ENCODE measurements at places on chromosomes 6 and 20.

- no peak for DNase-seq
Measured at GRCh38 chr6:73823832-73824231, 127.8 kb downstream of the CD109 start.

- DNase-seq = no peak
Measured at GRCh38 chr6:113464536-113464935, 392.6 kb upstream of the MARCKS start.

- DNase-seq = peak; percentile 36
Measured at GRCh38 chr6:37819802-37820717, 533 bp downstream of the ZFAND3 start.

DNA sequence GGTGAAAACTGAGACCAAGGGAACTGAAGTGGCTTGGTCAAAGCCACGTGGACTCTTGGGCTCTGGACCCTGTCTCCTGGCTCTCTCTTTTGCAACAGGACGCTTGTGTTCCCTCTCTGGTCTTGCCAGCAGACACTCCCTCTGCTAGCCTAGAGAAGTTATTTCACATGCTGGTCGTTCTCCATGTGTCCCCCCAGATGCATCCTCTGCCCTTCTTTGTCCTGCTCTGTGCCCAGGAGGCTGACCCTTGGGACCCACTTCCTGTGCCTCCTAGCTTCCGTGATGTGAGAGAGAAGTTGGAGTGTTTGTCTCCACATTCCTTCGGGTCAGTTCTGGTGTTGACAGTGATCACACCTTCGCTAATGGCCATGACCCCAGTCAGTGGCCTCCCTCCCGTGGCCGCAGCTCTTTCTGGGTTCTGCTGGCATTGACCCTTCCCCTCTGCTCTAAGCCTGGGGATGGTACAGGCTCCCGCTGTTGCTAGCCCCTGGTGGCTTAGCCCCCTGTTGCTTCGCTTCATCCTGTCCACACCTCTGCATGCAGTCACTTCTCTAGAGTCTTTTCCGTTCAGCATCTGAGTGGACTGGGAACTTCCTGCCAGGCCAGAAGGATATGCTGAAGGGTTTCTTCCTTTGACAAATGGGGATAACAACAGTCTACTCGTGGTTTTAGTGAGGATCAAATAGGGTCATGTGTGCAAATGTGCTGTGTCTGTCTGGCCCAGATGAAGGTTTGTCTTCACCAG lies 70.1 kb upstream of the BMP2 start:
- DNase-seq = no peak

DNA sequence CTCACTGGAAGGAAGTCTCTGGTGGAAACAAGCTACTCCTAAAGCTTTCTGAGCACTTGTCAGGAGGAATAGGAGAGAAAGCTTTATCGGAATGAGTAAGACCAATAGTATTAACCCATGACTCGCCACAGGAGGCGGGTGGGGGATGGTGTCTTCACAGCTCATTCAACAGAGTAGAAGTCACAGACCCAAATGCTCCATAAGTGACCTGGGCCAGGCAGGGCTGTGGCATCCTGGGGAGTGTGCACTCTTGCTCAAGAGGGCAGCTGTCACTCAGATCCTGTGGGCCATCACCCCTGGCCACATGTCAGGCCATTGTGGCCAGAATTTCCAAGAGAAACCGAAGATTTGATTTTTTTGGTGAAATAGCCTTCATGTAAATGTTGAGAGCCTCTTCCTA lies 116.0 kb downstream of the SYCP2 start:
- no peak for DNase-seq

DNA sequence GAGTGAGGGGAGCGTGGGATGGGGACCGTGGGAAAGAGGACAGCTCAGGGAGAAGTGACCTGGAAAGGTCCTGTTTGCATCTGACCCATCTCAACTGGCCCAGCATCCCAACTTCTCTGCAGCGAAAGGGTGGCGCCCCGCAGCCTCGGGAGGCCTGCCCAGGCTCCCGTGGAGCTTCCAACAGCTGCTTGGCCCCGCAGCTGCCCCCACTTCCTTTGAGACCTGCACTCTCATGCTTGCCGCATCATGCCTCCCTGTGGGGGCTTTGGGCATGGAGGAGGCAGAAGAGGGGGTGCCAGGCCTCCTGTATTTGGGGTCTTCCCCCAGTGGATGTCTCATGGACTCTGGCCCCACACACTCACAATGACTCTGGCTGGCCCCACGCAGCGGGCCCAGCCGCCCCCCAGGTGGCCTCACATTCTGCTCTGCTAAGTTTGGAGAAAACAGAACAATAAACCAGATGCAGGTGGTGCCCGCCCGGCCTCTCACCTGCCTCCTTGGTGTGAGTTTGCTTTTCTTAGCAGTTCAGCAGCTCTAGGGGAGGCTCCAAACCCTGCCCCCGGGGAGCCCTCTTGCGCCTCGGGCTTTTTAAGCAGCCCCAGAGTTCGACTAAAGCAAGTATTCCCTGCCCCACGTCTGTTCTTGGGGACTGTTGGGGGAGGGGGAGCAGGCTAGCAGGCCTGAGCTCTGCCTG lies 40.7 kb downstream of the CPXM1 start:
- DNase-seq = no peak

GRCh38 chr6:106847116-106847515 lies 127.4 kb downstream of the CD24 start:
- DNase-seq = no peak

DNA sequence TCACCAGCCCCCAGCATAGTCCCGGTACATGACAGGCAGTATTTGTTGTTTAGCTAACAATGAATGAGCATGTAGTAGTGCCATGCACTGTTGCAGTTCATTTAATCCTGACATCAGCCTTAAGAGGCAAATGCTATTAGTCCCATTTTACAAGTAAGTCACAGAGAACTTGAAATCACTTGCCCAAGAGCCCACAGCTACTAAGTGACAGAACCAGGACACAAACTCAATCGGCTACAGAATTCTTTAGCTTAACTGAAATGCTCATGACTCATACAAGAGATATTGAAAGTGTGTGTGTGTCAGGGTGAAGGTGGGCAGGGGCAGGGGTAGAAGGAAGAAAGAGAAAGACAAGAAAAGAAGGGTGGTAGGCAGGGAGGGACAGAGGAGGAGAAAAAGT lies 52.7 kb downstream of the UNC5CL start:
- DNase-seq = no peak

- DNase-seq = peak; percentile 19
Measured at GRCh38 chr20:9392892-9393857, 121.2 kb upstream of the LAMP5 start.

DNA sequence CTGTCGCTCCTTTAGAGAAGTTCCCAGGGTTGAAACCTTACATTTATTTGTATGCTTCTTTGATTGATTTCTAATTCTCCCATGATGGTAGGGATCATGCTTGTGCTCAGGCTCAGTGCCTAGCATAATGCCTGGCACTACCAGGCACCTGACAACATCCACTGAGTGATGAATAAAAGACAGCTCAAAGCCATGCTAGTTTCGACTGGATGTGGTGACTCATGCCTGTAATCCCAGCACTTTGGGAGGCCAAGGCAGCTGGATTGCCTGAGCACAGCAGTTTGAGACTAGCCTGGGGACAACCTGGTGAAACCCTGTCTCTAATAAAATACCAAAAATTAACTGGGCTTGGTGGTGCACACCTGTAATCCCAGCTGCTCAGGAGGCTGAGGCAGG lies 11.6 kb upstream of the CD164 start:
- no peak for DNase-seq

GRCh38 chr6:133632906-133633305 lies 256.0 kb upstream of the TCF21 start:
- DNase-seq = no peak

- DNase-seq = no peak
Measured at GRCh38 chr6:21099338-21100314, 493.9 kb upstream of the SOX4 start.

GRCh38 chr6:52157301-52157941 lies 28.8 kb upstream of the IL17A start:
- no peak for DNase-seq

- DNase-seq = no peak
Measured at GRCh38 chr20:48339986-48340882, 487.6 kb downstream of the PREX1 start.

DNA sequence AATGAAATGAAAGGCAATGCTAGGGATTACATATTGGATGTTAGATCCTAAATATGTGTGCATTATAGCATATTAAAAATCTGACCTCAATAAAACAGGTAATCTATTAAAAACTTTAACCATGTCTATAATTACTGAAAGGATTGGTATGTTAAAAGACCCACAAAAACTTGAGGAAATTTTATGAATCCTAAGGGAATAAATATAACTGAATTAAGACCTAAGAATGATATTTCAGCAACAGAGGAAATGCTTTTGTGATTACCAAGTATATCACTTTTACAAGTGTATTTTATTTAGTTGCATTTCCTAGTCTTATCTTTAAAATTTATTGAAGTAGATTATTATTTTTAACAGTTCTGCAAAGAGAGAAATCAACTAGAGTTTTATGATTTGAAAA lies 571.5 kb downstream of the HDGFL1 start:
- no peak for DNase-seq

DNA sequence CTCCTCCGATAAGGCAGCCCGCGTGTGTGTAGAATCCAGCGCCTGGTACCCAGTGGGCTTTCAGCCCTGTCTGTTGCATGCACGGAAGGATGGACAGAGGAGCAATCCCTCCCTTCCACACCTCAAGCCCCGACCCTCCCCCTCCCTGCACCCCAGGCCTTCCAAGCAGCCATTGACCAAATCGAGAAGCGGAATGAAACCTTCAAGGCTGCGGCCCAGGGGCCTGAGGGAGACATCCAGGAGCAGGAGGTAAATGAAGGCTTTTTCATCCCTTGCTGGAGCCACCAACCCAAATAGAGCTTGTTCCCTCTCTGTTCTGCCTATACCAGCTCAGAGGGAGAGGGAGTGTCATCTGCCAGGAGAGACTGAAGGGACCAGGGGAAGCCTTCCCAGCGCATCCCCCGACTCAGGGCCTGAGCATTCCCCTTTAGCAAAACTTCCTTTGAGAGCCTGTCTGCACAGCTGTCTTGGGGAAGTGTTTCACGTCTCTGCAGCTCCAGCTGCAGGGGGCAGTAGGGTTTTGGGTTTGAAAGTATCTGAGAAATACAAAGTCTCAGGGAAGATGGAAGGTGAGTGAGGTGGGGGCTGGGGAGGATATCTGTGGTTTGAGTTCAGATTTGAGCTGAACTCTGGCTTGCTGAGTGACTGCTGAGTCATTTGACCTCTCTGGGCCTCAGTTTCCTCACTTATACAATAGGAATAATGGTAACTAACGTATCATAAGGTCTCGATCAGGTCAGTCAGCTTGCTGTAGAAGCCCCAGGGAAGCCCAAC lies 16.1 kb downstream of the FGD2 start:
- DNase-seq = no peak

- DNase-seq = no peak
Measured at GRCh38 chr6:75478929-75479328, 14.7 kb downstream of the FILIP1 start.

DNA sequence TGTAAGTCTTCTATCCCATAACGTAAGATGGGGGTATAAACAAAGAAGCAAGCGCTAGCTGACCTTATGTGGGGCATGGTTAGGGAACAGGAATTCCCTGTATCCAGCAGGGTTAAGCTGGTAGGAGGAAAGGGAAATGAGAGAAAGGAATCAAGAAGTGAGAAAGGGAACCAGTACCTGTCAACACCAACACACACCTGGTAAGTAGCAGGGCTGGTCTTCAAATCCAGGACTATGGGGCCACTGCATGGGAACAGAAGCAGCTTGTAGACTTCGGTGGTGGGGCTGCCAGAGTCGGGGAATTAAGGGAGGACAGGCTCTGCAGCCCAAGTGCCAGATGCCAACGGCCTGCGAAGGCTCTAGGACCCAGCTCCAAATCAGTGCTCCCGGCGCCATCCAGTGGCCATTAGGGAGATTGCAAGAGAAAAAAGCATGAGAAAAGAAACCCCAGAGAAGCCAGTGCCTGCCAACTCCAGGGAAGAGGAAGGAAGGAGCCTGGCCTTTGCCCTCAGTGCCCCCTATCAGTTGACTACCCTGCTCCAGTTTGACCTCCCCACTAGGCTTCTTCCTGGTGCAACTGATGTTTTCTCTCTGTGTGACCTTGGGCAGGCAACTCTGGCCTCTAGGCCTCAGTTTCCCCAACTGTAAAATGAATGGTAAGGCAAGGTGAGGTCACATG lies 15.8 kb upstream of the RBPJL start:
- peak; percentile 62 for DNase-seq

DNA sequence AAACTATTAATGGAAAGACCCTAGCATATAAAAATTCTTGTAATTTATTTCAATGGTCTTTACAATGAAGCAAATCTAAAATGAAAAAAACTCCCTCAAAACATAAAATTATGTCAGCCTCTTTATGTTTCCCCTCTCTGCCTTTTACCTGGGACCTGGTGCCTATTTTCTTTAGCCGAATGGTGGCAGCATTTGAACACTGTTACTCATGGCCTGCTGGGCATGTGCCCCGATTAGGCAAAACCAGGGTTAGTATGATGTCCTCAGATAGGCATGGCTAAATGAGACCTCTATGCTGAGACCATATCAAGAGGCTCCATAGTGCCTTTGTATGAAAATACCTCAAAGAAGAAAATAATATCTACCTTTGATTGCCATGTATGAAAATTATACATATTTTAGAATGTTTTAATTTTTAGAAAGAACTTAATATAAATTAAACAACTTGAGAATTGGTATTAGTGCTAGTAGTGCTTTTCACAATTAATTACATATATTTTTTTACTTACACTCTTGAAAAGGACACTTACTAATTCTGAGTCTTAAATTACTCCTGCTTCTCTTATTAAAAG lies 22.5 kb upstream of the C6orf58 start:
- no peak for DNase-seq

DNA sequence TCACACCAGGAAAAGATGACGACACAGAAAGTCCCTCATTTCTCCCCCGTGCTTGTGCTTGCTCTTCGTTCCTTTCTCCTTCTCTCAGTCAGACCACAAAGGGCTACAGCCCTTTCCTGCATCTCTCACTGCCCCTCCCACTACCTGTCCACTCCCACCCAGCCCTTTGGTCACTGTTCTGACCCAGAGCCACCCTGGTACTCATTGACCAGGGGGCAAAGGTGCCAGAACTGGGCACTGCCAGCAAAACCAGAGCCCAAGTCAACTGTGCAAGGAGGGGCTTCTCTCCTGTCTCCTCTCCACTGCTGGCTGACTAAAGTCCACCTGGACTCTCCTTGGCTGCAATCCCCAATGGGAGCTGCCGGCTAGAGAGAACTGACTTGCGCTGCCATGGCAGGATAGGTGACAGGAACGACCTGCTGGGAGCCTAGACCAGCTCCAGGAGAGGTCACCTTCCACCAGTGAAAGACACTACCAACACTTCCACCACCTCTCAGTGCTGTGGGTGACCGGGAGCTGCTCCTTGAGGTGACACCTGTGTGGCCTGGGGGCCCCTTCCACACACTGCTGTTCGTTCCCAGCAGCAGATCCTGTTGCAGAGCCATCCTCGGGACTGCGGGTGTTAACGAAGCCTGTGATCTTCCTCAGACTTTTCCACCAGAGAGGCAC lies 32.8 kb downstream of the KCNK17 start:
- no peak for DNase-seq

DNA sequence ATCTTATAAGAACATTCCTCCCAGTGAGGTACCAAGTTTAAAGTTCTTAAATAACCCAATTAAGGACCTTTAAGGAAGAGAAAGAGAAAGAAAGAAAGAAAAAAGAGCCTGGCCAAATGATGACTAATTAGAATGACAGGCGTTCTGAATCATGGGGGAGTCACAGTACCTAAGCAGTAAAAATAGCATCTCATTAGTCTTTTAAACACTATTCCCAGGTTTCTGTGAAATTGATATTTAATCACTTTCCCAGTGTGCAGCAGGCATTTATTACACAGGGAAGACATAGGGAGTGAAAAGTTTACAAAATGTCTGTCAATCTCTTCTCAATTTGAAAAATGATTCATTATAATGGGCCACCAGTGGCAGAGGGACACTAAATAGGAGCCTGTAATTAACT lies 251.4 kb upstream of the MANEA start:
- no peak for DNase-seq

- no peak for DNase-seq
Measured at GRCh38 chr20:47533518-47534062, 31.9 kb downstream of the NCOA3 start.
